ENCODE measurements at places on chromosomes 2 and 18.

DNA sequence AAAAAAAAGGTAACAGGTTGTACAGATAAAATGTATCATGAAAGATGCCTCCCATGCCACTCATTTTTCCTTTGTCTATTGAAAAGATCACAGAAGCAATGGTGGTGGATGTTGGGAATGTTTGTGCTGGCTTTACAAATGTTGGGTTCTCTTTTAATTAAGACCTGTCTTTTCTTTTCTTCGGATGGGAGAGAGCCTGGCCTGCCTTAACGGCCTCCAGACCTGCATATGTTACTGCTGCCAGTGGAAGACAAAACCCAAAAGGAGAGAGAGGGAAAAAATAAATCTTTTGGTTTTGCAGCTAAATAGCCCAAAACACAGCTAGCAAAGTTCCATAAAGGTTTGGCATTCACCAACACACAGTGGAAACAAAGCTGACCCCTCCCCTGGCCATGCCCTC is 50.5 kb upstream of the FZD7 start:
- DNase-seq = no peak

DNA sequence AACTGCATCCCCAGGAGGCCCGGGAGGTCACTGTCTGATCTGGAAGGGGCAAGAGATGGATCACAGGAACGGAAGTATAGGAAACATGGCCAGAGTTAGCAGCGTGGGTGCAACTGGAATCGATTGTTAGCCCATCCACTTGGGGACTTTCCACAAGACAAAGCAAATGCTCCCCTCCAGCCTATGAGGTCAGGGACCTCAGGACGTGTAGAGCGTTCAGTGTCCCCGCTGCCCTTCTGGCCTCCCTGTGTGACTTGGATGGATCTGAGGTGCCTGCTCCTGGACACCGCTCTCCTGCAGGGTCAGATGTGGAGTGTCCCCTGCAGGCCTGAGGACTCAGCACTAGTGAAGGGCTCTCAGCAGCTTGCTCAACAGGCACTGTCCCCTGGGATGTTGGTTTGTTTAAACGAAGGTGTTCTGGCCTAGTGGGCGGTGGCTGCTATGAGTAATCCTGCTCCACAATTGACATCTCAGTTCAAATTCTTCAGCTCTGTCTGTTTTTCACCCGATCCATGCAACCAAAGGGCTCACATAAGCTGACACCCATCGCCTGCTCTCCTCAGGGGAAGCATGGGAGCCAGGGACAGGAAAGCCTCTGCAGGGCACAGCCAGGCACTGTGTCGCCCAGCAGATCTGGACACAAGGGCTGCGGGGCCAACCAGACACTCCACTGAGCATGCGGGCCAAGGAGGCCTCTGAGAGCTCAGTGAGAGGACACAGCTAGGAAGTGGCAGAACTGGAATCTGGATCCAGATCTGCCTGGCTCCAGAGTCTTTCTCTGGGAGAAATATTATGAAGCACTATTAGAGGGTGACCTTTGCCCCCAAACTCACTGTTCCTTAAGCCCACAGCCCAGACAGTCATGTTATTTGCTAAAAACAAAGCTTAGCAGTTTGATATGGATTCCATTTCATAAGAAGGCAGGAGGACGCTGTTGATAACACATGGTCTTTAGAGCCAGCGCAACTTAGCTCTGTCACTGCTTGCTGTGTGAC is 78.5 kb downstream of the RHOB start:
- DNase-seq = peak; percentile 83

GRCh38 chr2:107383691-107384090 is 443.0 kb upstream of the RGPD4 start:
- DNase-seq = no peak

DNA sequence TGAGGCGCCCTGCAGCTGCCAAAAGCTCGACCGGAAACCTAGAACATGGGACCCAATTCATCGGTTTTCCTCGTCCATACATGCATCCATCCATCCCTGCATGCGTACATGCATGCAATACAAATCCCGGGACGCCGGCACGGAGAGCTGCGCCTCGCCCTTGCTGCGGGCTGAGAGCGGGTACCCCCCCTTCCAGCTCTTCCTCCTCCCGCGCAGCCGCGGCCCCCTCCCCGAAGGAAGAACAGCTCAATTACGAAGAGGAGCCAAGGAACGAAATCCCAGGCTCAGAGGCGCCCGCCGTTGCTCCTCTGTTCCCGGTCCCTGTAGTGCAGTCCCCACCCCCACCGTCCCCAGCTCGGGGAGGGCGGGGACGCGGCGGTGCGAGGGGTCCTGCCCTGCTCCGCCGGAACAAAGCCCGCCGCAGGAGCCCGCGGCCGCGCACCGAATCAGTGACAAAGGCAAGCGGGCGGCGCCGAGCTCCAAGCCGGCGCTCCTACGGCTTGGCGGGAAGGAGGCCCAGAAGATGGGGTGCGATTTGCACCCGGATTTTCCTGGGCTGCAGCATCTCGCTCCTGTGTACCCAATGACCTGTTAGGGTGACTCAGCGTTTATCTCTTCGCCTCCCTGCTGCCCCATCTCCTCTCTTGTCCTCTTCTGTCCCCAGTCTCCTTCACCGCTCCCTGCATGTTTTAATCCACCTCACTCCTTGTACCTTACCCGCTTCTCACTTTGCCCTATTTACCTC is 8.9 kb upstream of the POU3F3 start:
- DNase-seq = no peak

GRCh38 chr2:145288650-145289496 is 769.0 kb upstream of the ZEB2 start:
- no peak for DNase-seq

DNA sequence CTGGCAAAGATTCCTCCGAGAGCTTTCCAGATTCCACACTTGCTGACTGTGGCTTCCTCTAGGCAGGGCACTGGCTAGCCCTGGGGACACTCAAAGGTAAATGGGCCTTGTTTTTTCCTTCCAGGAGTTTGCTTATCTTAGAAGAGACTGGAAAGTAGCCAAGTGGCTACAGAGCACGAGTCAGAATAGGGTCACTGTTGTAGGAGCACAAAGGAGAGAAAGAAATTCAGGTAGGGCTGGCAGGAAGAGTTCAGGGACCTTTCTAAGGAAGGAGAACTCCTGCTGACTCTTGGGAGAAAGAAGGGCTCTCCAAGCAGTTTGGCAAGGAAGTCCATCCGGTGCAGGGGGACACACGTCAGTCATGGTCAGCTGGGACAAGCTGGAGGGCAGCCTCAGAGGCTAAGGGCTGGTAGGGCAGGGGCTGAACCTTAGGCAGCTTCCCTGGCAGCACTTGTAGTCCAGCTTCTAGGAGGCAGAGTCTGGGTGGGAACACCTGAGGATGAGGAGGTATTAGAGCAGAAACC is 39.5 kb downstream of the NIFK start:
- peak; percentile 7 for DNase-seq

DNA sequence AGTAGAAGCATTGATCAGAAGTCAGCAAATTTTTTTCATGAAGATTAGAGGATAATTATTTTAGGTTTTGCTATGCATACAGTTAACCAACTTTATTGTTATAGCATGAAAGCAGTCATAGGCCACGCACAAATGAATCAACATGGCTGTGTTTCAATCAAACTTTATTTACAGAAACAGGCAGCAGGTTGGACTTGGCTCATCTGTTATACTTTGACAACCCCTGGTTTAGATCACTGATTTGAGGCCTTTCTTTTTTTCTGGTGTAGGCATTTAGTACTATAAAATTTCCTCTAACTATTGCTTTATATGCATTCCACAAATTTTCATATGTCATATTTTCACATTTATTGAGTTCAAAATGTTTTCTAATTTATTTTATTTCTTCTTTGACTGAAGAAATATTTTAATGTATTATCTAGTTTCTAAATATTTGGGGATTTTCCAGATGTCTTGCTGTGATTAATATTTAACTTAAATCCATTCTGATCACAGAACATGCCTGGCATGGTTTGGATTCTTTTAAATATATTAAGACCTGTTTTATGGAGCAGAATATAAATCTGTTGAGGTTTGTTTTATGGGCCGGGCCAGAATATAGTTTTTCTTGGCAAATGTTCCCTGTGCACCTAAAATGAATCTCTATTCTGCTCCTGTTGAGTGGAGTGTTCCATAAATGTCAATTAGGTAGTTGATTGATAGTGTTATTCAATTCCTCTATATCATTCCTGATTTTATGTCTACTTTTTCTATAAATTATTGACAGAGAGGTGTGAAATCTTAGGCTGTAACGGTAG is 116.3 kb upstream of the KLHL29 start:
- peak; percentile 54 for DNase-seq

- DNase-seq = peak; percentile 49
Measured at GRCh38 chr18:23281626-23282436, 146.5 kb downstream of the CABLES1 start.

DNA sequence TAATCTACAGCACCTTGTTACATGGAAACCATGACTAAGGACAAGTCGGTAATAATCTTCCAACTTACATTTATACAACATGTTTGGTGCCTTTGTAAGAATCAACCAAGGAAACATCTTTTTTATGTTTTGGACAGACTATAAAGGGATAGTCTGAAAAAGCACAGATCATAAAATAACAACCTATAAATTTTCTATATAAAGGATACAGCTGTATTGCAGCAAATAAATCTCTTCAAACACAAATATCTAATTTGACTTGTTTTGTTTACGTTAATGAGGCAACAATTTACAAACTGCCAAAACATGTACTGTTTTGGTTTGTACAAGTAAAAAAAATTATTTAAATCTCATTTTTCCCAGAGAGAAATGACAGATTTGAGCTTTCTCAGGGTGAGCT is 92.5 kb downstream of the SRBD1 start:
- no peak for DNase-seq

DNA sequence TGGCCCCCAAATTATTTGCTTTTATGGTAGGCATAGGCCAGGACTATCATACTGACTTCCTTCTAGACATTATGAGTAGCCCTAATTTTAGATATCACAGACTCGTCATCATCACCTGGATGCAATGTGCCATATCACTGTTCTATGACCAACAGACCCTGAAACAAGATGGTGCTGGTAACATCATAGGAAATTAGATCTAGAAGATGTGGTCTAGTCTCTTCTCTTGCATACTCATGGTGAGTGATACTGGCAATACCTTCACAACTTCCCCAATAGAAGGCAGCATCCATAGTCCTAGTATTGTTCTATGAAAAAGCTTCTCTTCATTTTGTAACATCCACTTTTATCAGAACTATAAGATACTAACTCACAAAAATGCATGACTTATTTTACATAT is 116.3 kb upstream of the ITGA4 start:
- DNase-seq = no peak

- DNase-seq = no peak
Measured at GRCh38 chr18:73121207-73121606, 253.4 kb upstream of the NETO1 start.

DNA sequence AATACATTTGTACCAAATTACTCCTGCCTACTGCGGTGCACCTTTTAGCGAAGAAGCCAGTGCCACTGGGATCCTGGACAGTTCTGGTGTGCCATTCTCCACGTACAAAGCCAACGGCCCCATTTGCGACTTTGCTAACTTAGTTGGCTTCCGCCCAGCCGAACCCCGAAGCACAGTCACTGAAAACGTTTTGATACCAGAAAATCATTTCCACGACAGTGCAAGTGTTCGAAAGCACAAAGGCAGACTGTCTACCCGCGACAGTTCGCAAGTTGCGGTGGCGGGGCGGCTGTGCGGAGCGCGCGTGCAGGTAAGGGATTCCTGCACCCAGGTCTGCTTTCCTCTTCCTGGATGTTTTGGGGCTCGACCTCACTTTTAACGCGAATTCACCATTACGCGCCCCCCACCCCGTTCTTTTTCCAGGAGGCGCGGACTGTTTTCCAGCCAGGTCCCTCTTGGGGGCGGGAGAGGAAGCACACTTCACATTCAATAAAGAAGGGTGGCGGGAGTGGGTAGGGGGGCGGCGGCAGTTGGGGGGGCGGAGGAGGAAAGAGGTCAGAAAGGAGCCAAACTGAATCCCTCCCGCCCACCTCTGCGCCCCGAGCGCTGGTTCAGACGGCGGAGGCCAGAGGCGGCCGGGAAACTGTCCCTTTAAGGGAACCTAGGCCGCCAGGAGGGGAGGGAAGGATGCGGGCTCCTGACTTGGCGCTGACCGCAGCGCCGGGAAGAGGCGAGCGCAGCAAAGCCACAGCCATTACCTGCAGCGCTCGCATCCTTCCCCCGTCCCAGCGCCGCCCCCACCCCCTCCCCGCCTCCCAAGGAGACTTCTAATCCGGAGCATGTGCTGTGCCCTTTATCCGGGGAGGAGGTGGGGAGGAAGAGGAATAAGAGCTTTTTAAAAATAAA is 107.4 kb upstream of the KCTD1 start:
- DNase-seq = peak; percentile 47

- DNase-seq = no peak
Measured at GRCh38 chr2:163198972-163199371, 360.4 kb upstream of the KCNH7 start.

DNA sequence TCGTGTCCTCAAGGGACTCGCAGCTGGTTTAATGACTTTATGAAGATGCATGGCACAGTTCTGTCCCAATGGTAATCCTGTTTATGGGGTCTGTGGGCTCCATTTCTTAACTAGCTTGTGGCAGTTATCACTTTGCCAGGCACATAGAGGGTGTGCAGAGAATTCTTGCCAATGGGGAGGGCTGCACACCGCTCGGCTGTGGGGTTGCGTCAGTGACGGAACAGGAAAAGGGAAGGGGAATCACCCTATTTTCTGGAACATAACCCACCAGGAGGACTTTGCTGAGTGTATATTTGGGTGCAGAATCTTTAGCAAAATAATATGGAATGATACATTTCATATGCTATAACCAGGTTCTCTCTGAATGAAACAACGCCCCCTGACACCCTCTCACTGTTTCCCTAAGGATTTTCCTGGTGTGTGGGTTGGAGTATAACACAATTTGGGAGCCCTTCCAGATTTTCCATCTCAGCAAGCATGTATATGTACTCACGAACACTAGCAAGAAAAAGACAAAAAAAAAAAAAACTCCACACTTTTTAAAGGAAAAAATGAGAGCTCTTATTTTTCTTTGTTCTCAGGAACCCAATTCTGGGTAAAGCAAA is 43.9 kb upstream of the TRIB2 start:
- no peak for DNase-seq

DNA sequence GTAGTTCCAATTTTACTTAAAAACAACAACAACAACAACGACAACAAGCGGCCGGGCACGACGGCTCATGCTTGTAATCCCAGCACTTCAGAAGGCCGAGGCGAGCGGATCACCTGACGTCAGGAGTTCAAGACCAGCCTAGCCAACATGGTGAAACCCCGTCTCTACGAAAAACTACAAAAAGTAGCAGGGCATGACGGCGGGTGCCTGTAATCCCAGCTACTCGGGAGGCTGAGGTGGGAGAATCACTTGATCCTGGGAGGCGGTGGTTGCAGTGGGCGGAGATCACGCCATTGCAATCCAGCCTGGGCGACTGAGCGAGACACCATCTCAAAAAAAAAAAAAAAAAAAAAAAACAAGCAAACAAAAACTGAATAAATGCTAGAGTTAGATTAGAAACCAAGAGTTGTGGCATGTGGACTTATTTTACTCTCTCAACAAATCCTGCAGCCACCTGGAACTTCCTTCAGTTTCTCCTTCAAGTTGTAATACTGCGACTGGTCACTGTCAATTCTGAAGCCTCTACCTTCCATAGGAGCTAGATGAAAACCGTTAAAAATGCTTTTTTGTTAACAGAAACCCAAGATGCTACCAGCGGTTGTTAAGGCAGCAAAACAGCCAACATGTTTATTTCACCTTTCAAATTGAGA is 1.3 kb downstream of the ATP5F1A start:
- no peak for DNase-seq

All from fibroblast of skin of right biceps (primary cell).